ENCODE measurements at places on chromosomes 6 and 20.
A peak's percentile ranks its signal among the peaks of the same experiment; 100 is the strongest.

GRCh38 chr6:126258150-126258549 lies 81.8 kb upstream of the CENPW start:
- no peak for ATAC-seq

- ATAC-seq = no peak
These were observed 150.4 kb upstream of the HMGN3 start for GRCh38 chr6:79384845-79385244.

DNA sequence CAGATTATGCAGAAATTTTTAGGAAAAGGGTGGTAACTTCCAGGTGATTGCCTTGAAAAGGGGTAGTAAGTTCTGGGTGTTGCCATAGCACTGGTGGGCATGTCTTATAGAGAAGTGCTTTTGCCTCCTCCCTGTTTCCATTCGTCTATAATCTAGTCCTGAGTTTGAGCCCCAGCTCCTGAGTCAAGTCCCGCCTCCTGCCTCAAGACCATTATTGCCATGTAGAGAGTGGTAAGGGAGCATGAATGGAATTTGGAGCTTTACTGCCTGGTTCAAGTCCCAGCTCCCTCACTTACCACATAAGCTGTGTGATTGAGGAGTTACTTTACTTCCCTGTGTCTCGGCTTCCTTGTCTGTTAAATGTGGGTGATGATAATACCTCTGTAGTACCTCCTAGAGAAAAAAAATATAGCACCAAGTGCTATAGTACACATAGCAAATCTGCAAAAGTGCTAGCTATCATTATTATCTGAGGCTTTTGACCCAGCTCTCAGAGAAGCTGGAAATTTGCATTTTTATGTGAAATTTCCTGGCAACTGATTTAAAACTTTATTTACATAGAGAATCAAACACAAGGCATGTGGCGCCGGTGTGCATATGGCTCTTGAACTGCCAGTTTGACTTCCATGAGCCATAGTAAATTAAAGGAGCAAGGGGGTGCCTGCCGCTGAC lies 36.0 kb downstream of the TGM6 start:
- ATAC-seq = no peak

GRCh38 chr20:57167971-57168701 lies 98.3 kb downstream of the BMP7 start:
- no peak for ATAC-seq

DNA sequence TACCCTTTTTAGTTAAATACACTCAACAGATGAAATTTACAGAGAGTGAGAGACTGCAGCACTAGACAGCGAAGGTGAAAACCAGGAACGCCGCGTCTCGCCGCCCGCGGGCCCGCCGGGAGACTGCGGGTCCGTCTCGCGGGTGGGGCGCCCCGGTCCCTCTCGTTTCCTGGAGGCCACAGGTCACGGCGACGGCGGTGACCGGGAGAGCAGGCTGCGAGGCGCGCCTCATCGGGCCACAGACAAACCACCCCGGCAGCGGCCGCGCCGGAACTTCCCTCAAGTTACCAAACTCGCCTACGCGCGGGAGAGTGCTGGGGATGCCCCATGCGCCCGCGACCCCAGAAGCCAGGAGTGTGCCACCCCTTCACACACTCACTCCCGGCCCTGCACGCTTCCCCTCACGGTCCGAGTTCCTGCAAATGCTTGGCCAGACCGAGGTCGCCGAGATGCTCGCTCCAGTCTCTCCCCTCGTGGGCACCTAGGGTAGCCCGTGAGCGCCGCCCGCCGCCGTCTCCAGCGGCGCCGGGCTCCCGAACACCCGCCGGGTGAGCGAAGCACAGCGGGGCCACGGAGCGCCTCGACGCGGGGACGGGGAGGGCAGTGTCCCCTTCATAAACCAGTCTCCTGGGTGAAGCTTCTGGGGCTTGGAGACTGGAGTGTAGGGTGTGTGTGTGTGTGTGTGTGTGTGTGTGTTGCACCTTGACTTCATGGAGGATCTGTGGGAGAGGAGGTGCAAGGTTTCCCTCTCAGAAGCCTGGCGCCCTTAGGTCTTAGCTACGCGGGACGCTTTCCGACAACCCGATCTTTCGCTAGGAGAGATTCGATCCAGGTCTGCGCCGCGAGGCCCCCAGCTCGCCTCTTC lies 1.4 kb downstream of the BACH2 start:
- ATAC-seq = peak; percentile 80

- no peak for ATAC-seq
These were observed 55.9 kb downstream of the PROKR2 start for GRCh38 chr20:5260889-5261288.

GRCh38 chr6:110378552-110378951 lies 20.4 kb upstream of the METTL24 start:
- no peak for ATAC-seq

GRCh38 chr6:24391756-24392405 lies 10.9 kb upstream of the MRS2 start:
- ATAC-seq = no peak

DNA sequence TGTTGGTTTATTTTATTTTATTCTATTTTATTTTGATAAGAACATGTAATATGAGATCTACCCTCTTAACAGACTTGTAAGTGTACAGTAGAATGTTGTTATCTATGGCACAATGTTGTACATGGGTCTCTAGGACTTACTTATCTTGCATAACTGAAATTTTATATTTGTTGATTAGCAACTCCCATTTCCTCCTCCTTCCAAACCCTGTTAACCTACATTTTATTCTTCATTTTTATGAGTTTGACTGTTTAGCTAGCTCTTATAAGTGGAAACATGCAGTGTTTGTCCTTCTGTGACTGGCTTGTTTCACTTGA lies 37.9 kb upstream of the BCAS1 start:
- no peak for ATAC-seq

DNA sequence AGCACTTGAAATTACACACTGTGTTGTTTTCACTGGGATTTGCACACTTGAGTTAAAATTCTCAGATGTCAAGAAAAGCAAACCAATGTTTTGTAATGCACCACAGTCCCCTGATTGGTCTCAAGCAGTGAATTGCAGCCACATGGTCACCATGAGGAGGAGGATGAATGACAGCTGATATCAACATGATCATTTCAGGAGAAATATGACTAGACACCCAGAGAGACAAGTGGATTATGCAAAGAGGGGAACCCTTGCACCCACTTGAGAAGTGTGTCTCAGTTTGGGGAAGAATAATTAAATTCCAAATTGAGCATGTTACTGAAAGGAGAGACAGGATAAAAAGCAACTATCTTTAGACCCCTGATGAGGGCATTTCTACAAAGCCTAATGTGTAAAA lies 69.3 kb downstream of the UST start:
- ATAC-seq = no peak

DNA sequence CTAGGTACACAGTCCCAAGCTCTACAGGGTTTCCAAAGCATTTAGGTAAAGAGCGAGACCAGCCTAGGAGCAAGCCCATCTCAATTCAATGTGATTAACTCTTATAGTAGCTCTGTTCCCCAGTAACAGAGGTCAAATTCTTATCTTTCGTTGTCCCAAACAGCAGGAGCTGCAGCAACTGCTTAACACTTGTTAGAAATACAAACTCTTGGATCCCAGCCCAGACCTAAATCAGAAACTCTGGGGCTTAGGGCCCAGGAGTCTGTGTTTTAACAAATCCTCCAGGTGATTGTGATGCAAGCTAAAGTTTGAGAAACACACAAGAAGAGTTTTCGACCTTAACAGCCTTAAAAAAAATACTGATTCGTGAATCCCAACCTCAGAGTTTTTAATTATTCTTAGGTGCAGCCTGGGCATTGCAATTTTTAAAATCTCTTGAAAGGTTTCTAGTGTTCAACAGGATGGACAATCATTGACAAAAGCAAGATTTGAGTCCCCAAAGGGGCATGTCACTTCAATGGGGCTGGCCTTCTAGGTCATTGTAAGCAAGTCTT lies 127.4 kb upstream of the HCRTR2 start:
- no peak for ATAC-seq

GRCh38 chr20:13545790-13546189 lies 92.9 kb downstream of the TASP1 start:
- no peak for ATAC-seq

- peak; percentile 75 for ATAC-seq
These were observed 33.3 kb downstream of the JPH2 start for GRCh38 chr20:44153636-44154043.

DNA sequence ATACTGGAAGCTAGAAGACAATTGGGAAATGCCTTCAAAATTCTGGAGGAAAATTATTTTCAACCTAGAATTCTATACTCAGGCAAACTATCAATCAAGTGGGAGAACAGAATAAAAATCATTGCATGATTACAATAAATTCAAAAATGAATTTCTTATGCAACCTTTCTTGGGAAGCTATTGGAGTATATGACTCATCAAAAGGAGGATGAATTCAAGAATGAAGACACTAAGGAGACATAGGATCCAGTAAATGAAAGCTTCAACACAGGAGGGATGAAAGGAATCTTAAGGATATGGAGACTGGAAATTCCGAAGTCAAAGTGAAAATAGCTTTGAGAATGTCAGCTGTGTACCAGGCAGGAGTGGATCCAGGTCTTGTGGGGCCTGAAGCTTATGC lies 12.6 kb upstream of the UBR2 start:
- no peak for ATAC-seq

DNA sequence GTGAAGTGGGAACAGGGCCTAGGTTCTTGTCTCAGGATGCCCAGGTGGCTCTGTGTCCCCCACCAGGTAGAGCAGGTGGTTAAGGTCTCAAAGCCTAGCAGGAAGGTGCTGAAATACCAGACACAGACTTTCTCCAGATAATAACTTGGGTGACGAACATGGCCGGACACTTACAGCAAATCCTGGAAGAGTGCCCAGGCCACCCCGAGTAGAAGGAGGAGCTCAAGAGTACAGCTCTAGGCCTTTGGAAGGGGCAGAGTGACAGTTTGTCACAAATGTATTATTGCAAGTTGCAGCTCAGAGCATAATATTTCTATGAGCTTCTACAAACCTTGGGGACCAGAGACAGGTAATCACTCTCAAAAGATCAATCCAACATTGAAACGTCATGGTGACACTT lies 251.6 kb upstream of the SOX4 start:
- no peak for ATAC-seq

Data from SK-N-SH treated with all-trans-retinoic acid at 6 μM for 48 hours (cell line).